Ovary (tissue), 10 donors: ENCODE measurements at places on chromosomes 16 and 17. TPM values are rescaled to one million over a fixed set of nuclear protein-coding genes. Genes with fewer than 3 reads are reported as not detected.

- no peak for DNase-seq
- no peaks in the 10 kb centered on the region for H3K27me3 ChIP-seq
- peak overlapping the region; percentile 99 for H3K4me3 ChIP-seq
- H3K36me3 ChIP-seq = no peaks in the 10 kb centered on the region
- no peaks in the 10 kb centered on the region for H3K4me1 ChIP-seq
These were observed 159.0 kb downstream of the RAB11FIP4 start for GRCh38 chr17:31550389-31551056.

DNA sequence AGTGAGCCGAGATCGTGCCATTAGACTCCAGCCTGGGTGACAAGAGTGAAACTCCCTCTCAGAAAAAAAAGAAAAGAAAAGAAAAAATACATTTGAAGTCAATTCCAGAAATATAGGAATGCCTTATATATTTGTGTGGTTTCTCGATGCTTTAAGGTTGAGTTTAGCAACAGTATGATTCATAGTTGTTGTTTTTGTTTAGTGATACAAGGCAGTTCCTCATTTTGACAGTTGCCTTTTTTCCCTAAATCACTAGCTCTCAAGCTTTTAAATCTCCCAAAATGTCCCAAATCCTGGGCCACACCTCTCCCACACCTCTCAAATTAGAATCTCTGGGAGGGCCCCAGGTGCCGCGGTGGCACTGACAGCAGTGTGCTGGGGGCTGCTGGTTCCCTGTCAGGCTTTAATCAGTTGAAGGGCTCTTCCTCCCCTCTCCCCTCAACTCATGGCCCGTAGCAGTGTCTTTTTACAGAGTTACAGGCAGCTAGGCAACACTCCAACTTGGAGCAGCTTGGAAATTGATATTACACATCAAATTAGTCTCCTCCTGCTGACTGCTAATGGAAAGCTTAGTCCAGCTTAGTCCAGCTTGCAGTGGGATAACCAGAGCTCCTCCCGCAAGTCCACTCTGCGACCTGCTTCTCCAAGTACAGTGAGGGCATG is 58.4 kb downstream of the EPN2 start:
- no peaks in the 10 kb centered on the region for H3K27me3 ChIP-seq
- H3K4me3 ChIP-seq = no peak overlapping the region
- no peak for DNase-seq
- H3K36me3 ChIP-seq = no peaks in the 10 kb centered on the region
- H3K27ac ChIP-seq = no peak overlapping the region

Gene TM4SF5
- not detected for total RNA-seq

- no peak overlapping the region for H3K4me3 ChIP-seq
- H3K4me1 ChIP-seq = no peaks in the 10 kb centered on the region
- no peak for DNase-seq
These were observed 42.4 kb upstream of the ZFP90 start for GRCh38 chr16:68496689-68497088.

Gene AOC2
- 1.5 TPM for total RNA-seq

DNA sequence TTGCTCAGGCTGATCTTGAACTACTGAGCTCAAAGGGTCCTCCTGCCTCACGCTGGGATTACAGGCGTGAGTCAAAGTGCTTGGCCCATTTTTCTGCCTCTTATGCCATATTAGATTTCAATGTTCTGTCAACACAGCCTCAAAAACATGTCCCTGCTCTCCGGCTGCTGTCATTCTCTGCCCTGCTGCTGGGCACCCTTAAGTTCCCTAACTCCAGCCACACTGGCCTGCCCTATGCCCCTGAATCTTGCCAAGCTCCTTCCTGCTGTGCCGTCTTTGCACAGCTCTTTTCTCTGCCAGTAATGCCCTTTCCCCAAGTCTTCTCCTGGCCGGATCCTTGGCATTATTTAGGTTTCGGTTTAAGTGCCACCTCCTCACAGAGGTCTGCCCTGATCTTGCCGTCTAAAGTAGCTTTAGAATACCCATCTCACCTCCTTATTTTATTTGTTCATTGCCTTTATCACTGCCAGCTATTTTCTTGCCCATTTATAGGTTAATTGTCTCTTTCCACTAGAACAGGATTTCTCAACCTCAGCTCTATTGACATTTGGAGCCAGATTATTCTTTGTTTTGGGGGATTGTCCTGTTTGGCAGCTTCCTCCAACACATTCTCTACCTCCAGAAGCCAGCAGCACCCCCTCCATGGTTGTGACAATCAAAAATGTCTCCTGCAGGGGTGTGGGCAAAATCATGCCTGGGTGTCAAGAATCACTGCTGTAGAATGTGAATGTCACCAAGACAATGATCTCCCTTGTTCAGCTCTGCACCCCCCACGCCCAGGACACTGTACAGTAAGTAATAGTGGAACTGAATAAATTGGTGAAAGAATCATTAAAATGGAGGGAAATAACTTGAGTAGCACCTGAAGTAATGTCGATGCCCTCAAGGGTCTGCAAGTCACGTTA is 168.2 kb downstream of the CYLD start:
- no peaks in the 10 kb centered on the region for H3K36me3 ChIP-seq
- H3K27me3 ChIP-seq = no peaks in the 10 kb centered on the region
- no peak overlapping the region for H3K27ac ChIP-seq

DNA sequence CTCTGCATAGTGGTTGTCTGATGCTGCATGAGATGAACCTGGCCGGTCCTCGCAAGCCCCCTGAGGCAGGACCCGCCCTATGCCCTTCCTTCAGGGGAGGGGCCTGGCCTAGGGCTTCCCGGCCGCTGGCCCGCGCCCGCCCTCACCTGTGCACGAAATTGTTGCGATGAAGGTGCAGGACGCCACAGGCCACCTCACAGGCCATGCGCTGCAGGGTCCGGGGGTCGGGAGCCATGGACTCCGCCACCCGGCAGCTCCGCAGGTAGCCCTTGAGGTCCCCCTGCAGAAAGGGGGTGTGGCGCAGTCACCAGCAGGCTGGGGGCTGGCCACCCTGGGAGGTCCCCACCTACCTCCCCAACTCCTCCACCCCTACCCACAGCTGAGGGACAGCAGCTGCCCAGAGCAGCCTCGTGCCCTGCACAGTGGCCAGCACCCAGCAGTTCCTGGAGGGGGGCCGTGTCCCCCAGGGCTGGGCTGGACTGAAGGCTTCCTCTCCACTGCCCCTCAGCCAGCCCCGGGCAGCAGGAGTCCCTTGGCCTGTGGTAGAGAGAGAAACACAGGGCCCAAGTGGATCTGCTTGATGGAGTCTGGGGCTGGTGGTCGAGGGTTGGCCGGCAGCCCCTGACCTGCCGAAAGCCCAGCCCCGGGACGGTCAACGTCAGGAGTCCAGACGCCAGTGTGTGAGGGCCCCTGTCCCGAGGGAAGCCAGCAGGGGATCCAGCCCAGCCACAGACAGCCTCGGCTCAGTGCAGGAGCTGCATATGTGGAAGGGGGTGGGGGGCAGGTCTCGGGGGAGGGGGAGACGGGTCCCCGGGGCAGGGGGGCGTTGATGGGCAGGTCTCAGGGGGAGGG is 38.8 kb upstream of the PVALEF start:
- no peaks in the 10 kb centered on the region for H3K36me3 ChIP-seq
- no peaks in the 10 kb centered on the region for H3K27me3 ChIP-seq
- no peak for DNase-seq
- H3K27ac ChIP-seq = no peak overlapping the region
- no peaks in the 10 kb centered on the region for H3K4me1 ChIP-seq
- H3K4me3 ChIP-seq = no peak overlapping the region

GRCh38 chr16:70437582-70438557 is 1.0 kb downstream of the ST3GAL2 start:
- no peaks in the 10 kb centered on the region for H3K36me3 ChIP-seq
- H3K27me3 ChIP-seq = no peaks in the 10 kb centered on the region
- DNase-seq = peak; percentile 46

Gene GAS2L2
- not detected for total RNA-seq

Gene TEKT3
- 1.5 TPM for total RNA-seq

- no peaks in the 10 kb centered on the region for H3K36me3 ChIP-seq
- H3K27me3 ChIP-seq = no peaks in the 10 kb centered on the region
- H3K4me3 ChIP-seq = no peak overlapping the region
- no peak overlapping the region for H3K27ac ChIP-seq
- no peak for DNase-seq
These were observed 9.1 kb downstream of the ZNF668 start for GRCh38 chr16:31064882-31065461.

DNA sequence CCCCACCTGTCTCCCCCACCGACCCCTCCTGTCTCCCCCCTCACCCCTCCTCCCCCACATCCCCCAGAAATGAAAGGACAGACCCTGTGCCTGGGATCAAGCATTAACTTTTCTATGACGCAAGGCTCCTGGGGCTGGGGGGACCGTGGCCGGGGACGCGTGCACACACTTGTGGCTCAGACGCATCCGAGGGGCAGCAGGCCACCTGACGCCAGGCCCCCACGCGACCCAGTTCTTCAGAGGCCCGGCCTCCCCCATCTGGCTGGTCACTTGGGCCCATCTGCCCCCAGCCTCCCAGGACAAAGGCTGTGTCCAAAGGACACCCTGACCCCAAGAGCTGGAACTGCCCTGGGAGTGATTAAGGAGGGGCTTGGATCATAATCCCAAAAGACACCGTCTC is 14.0 kb upstream of the PVALEF start:
- H3K27ac ChIP-seq = no peak overlapping the region
- no peaks in the 10 kb centered on the region for H3K4me1 ChIP-seq
- no peak for DNase-seq
- no peaks in the 10 kb centered on the region for H3K36me3 ChIP-seq

GRCh38 chr16:743794-744500 is 3.1 kb upstream of the CIAO3 start:
- H3K36me3 ChIP-seq = no peaks in the 10 kb centered on the region
- H3K4me1 ChIP-seq = peaks cover 9% of the 10 kb centered on the region
- H3K27me3 ChIP-seq = no peaks in the 10 kb centered on the region
- no peak overlapping the region for H3K27ac ChIP-seq
